ENCODE measurements at places on chromosomes 7 and 10. TPM values are rescaled to one million over a fixed set of nuclear protein-coding genes. Genes with fewer than 3 reads are reported as not detected.

GRCh38 chr7:117975476-117975875, 102.2 kb upstream of the CTTNBP2 start:
- DNase-seq = no peak

DNA sequence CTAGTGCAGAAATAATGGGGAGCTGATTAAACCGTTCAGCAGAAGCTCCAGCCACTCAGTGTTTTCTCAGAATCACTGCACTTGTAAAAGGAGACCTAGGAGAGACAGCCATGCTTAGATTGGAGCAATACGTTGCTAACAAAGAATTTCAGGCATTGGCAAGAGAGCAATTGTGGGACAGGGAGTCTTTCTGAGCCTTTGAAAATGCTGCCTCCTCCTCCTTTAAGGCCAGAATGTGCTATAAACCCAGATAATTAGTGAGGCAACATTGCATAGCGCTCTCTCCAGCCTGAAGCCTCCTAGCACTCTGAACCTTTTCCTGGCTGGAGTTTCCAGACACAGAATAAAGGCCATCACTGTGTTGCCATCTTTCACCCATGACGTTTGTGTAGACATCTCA, 18.5 kb upstream of the PTPRN2 start:
- DNase-seq = no peak

The SLC37A3 gene
- 91.5 TPM for total RNA-seq

DNA sequence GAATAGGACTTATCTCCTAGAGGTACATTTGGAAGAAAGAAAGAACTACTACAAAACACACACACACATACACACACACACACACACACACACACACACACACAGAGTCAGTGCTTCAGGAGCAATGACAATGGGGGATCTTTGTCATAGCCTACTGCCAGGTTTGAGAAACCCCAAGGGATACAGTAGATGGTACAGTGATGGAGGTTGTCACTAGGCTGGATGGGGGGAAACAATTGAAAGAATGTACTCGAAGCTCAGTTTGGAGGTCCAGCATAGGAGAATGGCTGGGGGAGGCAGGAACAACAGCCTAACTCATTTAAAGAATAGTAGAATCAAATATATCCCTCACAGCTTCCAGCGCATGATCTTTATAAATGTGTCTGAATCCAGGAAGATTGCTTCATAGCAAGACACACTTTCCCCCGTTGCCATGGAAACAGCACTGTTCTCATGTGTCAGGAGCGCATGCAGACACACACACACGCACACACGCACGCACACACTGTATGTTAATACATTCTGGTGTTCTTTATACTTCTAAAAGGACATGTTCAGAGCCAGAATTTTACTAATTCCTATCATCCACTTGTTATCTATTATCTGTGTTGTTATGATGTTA, 32.6 kb upstream of the ZNRF2 start:
- no peak for DNase-seq

DNA sequence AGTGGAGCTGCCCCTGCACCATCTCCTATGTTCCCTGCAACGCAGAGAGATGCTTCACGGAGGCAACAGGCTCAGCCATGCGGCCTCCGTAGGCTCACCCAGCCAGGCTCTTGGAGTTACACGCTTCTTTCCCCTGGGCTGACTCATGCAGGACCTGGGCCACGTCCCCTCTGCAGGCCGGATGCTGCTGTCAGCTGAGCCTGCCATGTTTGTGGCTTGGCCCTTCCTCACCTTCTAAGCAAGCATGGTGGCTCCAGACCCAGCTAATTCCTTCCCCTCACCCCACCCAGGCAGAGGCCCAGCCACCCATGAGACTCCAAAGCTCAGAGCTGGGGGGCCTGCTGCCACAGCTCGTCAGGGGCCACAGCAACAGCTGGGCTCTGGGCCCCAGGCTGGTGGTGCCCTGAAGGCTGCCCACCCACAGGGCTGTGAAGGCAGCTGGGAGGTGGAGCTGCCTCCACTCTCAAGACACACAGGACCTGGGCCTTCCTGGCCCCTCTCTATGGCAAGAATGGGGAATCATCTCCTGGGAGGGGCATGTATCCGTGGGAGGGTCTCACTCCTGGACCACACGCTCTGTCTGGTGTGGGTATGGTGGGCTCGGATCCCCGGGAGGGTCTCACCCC, 219.6 kb downstream of the ELFN1 start:
- DNase-seq = no peak

- peak; percentile 75 for DNase-seq
Measured at GRCh38 chr7:184294-185264, 7.8 kb upstream of the FAM20C start.

The NPTX2 gene
- total RNA-seq = 41.8 TPM

DNA sequence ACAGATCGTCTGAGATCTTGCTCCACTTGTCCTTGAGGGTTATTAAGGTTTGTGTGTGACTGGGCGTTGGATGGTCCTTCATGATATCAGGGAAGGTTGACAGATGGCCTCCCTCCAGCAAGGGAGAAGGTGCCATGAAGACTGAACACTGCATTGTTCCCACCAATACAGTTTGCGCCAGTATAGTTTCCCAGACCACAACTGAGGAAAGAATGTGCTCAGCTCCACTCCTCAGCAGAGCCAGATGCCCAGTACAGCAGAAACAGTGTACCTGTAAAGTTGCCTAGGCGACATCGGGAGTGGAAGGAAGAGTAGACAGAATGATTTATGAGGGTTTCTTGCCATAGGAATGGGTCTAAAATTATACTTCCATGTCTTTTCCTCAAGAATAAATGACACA, 137.5 kb downstream of the ST7 start:
- no peak for DNase-seq

DNA sequence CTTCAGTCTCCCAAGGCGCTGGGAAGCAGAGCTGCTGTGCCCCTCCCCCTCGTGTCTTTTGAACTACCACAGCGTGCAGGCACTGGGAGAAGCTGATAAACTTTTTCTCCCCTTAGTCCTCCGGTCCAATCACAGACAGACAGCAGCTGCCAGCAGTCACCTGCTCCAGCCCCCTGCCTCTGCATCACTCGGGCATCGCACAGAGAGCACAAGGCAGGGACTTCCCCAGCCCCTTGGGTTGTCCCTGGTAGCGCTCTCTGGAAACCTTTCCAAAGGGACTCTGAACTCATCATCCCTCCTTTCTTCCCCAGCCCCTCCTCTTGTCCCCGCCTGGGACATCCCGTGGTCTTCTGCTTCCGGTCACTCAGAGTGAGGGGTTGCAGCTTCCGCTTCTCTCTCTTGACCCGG, 1.4 kb upstream of the NEUROG3 start:
- DNase-seq = no peak

DNA sequence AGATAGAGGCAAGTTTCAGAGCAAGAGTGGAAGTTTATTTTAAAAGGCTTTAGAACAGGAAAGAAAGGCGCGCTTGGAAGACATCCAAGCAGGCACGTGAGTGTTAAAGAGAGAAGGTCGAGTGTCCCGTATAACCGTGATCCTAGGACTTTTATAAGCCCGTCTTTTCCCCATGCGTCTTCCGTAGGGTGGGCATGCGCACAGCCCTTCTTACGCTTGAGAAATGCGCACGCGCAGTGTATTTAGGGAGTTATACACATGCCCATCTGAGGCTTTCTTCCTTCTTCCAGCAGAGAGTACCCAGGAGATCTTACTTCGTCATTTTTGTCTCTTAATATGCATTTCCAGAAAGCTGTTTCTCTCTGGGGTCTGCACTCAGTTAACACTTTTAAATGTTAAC, 52.4 kb downstream of the CALD1 start:
- no peak for DNase-seq

The LRRC61 gene
- total RNA-seq = 8.2 TPM

GRCh38 chr10:55668326-55668922, 692.6 kb downstream of the ZWINT start:
- no peak for DNase-seq

GRCh38 chr7:150838965-150839650, 13.2 kb upstream of the AOC1 start:
- DNase-seq = no peak

- DNase-seq = no peak
Measured at GRCh38 chr10:58754469-58755339, 242.0 kb downstream of the BICC1 start.

DNA sequence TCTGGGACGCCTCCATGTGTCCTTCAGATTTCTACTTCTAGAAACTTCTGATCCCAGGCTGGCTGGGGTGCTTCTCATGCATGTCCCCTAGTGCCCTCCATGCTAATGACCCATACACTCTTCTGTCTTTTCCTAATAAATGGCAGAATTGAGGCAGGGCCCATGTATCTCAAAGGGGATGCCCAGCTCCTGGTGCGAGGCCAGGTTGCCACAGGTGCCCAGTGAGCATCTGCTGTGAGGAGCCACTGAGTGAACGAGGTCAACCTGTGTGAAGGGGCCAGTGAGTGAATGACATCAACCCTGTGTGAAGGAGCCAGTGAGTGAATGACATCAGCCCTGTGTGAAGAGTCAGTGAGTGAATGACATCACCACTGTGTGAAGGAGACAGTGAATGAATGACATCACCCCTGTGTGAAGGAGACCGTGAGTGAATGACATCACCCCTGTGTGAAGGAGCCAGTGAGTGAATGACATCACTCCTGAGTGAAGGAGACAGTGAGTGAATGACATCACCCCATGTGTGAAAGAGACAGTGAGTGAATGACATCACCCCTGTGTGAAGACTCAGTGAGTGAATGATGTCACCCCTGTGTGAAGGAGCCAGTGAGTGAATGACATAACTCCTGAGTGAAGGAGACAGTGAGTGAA, 478.9 kb downstream of the PTPRN2 start:
- no peak for DNase-seq

GRCh38 chr10:46236941-46237681, 49.7 kb upstream of the ANTXRL start:
- DNase-seq = no peak

Data from cerebellum (tissue), 4 donors.